ENCODE measurements at places on chromosomes 6 and 20.

DNA sequence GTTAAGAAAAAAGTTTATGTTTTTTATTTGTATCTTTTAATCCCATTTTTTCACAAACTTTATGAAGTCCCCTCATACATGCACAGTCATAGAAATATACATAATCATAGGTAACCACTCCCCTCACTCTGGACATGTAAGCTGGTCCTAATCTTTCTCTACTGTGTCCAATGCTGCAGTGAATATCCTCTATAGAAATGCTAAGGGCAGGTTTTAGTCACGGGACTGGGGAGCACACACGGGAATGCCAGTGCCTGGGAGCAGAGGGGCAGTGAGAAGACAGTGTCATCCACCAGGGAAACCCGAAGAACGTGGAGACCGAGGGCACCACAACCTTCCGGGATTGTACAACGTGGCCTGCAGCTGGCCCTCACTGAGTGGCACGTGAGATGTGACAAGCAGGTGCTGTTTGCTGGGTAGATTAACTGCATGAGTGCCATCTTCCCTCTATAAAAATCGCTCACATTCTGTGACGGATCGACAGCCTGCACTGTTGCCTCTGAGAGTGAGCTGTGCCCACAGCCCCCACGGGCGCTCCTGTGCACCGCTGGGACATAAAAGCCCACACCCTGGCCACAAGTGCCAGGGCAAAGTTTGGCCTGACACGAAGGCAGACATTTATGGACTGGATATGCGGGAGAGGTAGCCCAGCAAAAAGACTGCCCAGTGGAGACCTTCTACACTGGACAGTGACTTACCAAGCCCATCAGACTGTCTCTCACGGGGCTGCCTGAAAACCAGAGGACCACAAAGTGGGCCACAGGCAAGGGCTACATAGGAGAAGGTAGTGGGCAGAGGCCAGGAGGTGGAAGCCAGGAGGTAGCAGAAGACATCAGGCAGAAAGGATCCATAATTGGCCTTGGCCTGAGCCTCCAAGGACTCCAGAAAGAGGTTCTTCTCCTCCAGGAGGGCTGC lies 63.2 kb downstream of the FGD2 start:
- DNase-seq: no peak

GRCh38 chr20:63893999-63894357 lies 948 bp upstream of the DNAJC5 start:
- DNase-seq: no peak

- DNase-seq: peak; percentile 28
These were observed 112.0 kb upstream of the PDE10A start for GRCh38 chr6:165774903-165775601.

GRCh38 chr20:53180928-53181362 lies 208.8 kb downstream of the TSHZ2 start:
- no peak for DNase-seq

DNA sequence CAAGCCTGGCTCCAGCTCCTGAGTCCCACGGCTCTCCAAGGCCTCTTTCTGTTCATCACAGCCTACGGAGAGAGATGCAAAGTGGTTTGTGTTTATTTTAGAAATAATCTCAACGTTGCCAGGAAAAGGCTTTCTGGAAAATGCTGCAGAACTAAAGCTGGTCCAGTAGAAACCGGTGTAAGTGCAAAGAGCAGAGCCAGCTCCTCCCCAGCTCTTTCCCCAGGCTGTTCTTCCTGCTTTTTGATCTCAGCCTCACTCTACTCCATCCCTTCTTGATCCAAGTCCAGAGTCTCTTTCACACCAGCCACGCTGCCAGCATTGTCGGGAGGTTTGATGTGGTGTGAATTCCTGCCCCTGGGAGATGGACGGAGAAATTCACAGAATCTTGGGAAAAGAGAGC lies 69.8 kb downstream of the TMEM170B start:
- DNase-seq: no peak

- DNase-seq: peak; percentile 17
These were observed 336.2 kb downstream of the FOXA2 start for GRCh38 chr20:22248051-22248667.

- DNase-seq: no peak
These were observed 43.4 kb downstream of the TRAF3IP2 start for GRCh38 chr6:111562246-111562645.

DNA sequence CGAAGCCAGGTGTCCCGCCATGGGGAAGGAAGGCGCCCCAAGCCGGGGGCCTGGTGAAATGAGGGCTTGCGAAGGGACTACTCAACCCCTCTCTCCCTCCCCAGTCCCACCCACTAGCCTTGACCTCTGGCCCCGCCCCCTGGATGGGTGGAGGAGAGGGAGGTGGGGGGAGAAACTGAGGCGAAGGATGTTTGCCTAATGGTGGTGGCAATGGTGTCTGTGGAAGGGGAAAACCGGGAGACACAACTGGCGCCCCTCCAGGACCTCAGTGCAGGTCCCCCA lies at the start of gene POU5F1:
Gene POU5F1, minus strand, starts transcription at position 83 of the 282 bp plus-strand sequence. Its CDS starts 62 bp downstream, at position 21.
- DNase-seq: no peak

DNA sequence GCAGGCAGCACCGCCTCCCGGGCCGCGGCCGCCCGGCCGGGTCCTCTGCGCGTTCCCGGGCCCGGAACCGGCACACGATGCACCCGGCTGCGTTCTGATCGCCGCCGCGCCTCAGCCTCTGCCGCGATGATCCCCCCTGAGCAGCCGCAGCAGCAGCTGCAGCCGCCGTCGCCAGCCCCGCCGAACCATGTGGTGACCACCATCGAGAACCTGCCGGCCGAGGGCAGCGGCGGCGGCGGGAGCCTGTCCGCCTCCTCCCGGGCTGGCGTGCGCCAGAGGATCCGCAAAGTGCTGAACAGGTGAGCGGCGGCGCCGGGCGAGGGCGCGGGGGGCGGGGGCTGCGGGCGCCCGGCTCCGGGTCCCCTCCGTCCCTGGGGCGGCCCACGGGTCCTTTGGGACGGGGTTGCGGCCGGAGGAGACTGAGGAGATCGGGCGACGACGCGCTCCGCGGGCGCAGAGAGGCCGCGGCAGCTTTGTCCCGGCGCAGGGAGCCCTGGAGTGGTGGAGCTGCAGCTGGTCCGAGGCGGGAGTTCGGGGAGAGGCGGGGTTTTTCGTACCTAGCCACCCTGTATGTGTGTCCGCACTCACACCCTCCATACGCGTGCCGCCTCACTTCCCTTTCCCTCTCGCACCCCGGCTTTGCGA lies 659 bp downstream of the SLC35F1 start:
- peak; percentile 62 for DNase-seq

- DNase-seq: no peak
These were observed 44.3 kb upstream of the REV3L start for GRCh38 chr6:111527367-111527766.

GRCh38 chr20:5074232-5074674 lies 45.5 kb downstream of the PCNA start:
- DNase-seq: no peak

GRCh38 chr6:132465530-132466485 lies 47.1 kb downstream of the STX7 start:
- DNase-seq: no peak

GRCh38 chr20:50372770-50373088 lies 137.5 kb upstream of the PTPN1 start:
- no peak for DNase-seq

DNA sequence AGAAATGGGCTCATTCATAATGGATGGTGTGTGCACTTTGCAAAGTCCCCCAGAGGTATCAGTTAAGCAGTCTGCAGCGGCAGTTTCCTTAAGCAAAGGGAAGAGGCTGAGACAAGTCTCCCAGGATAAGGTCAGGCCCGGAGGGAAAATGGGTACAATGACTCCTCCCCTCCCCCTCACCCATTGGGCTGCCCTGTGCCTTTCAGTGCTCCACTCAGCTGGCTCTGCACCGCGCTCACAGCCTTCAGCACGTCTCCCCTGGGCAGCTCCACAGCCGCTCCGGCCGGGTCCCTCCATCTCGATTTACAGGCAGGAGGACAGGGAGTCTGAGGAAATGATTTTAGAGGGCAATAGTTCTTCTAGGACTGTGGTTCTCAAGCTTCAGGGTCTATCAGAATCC lies 264.8 kb downstream of the LRFN2 start:
- no peak for DNase-seq

- DNase-seq: no peak
These were observed 211.6 kb downstream of the ALDH8A1 start for GRCh38 chr6:134738211-134738885.

- DNase-seq: no peak
These were observed 557.6 kb upstream of the MARCKS start for GRCh38 chr6:113299531-113299930.

- DNase-seq: no peak
These were observed 220.7 kb upstream of the CITED2 start for GRCh38 chr6:139595183-139595582.

DNA sequence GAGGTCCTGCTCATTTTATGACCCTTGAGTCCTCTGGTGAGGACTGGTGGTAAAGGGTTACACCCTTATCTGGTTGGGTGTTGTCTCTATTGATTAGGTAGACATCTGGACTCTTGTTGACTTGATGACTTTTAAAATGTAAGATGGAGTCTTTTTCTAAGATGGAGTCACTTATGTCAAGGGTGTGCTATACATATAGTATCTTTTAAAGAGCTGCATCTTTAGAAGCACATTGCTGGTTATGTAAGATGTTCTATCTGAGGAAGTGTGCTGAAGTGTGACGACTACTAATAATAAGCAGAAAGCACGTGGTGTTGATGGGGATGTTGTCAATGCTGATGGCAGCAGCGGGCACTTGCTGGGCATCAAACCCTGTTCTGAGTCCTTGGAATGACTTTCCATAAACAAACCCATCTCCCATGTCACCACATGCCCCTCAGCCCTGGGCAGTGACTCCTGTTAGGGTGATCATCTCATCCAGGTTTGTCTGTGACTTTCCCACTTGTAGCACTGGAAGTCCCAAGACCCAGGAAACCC lies 229.6 kb downstream of the EYA2 start:
- no peak for DNase-seq

GRCh38 chr6:31575335-31575901 lies at the start of gene TNF:
Gene TNF (plus strand): TSS chr6:31575565. CDS start chr6:31575742, 177 bp downstream.
- no peak for DNase-seq

DNA sequence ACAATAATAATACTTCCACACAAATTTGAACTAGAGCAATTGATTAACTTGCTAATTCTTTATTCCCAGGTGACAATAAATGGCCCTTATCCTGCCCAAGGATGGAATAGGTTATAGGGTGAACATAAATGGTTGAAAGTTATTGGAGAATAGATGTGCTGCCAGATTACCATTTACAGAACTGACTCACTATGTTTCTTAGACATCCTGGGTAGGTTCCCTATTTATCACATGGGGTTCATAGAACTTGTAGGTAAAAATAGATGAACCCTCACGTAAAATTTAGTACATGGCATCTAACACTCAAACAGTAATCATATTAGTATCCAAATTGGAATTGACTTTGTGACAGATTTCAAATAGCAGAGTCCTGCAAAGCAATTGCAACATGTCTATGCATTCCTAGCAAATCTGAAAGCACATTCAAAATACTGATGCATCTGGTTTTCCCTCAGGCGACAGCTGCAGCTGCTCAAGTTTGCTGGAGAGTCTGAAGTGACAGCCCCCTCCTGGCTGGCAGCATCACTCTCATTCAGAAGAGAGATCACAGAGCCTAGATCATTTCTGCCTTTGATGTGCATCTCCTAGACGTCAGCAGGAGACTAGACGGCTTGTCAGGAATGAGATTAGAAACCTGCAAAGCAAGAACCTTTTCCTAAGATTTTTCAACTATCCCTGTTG lies 80.2 kb upstream of the RNF217 start:
- no peak for DNase-seq

DNA sequence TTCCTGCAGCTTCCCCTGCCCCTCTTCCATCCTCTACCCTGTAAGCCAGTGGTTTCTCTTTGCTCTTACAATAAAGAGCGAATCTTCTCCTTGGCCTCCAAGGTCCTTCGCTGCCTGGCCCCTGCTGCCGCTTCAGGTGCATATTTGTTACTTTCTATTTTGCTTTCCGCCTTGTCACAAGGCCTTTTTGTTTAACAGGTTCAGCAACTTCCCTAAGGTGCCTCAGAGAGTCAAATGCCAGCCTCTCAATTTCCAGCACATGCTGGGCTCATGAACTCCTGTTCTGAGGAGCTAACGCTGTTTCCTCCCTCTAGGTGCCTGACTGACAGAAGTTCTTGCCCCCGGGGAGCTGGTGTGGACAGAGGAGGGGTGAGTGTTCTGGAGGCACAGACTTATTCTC lies 42.4 kb upstream of the EPB41L1 start:
- no peak for DNase-seq

- DNase-seq: no peak
These were observed 11.5 kb upstream of the BTBD9 start for GRCh38 chr6:38651121-38651784.

- DNase-seq: no peak
These were observed 40.2 kb upstream of the RBM24 start for GRCh38 chr6:17240803-17241500.

- DNase-seq: no peak
These were observed 389.4 kb downstream of the RNGTT start for GRCh38 chr6:88574031-88574430.

- DNase-seq: no peak
These were observed 4.3 kb upstream of the BTN3A2 start for GRCh38 chr6:26360451-26361416.

DNA sequence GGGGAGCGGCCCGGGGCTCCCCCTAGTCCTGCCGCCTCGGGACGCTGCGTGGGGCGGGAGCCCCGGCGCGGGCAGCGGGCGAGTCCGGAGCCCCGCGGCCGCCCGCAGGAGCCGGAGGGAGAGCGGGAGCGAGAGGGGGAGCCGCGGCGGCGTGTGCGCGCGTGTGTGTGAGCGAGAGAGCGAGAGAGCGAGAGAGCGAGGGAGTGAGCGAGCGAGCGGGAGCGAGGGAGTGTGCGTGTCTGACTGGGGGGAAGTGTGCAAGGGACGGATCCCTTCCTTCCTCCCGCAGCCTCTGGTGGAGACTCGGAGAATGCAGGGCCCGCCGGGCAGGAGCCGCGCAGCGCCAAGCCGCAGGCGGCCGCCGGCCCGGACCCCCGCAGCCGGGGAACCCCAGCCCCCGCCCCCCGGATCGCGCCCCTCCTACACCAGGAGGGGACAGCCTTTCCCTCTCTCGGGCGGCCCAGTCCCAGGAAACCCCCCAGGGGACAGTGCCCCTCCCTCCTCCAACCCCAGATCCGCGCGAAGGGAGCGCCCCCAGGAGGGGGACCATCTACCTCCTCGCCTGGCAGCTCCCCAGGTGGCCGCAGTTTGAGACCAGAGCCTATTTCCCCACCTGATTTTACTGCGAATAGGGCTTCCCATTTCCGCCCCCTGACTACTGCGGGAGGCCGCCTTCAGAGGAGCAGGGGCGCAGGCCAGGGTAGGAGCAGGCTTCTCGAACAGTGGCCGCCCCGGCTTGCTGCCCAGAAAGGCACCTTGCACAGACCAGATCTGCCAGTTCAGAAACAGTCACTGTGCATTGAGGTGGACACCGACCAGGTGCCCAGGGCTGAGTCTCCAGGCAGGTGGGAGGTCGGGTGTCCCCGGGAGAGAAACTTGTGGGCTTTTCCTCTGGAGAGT lies at the start of gene CDH22:
Gene CDH22, minus strand, starts transcription at position 241 of the 900 bp plus-strand sequence. CDS start 57,204 bp downstream, outside the sequence.
- DNase-seq: peak; percentile 83
